ENCODE measurements at places on chromosomes 11 and 22. TPM values are rescaled to one million over a fixed set of nuclear protein-coding genes. Genes with fewer than 3 reads are reported as not detected.

Gene MFRP
- not detected for total RNA-seq

Gene RASGRP2
- 126 TPM for total RNA-seq

Gene TMEM132A
- 0.42 TPM for total RNA-seq

Gene ABTB2
- 2.3 TPM for total RNA-seq

Gene GAS2L1
- 7.9 TPM for total RNA-seq

Gene TMEM25
- total RNA-seq: 8.9 TPM

Gene RTN4R
- 0.21 TPM for total RNA-seq

Gene KRTAP5-10
- total RNA-seq: not detected

Gene HTR3B
- not detected for total RNA-seq

Gene NECTIN1
- total RNA-seq: 2.0 TPM

Gene ROBO4
- 0.31 TPM for total RNA-seq

Gene ART1
- not detected for total RNA-seq

Gene RBMXL2
- total RNA-seq: not detected

Gene SAC3D1
- 0.52 TPM for total RNA-seq

Gene TNNT3
- total RNA-seq: 5.1 TPM

Gene NEFH
- 0.10 TPM for total RNA-seq

Gene MOV10L1
- total RNA-seq: not detected

Gene PRR33
- total RNA-seq: not detected

Gene ARCN1
- 109 TPM for total RNA-seq

Gene ZNF70
- 0.52 TPM for total RNA-seq

Gene MUC2
- not detected for total RNA-seq

Gene SULT4A1
- total RNA-seq: not detected

Gene SAA2
- 0.63 TPM for total RNA-seq

Gene ART5
- total RNA-seq: not detected

Gene REXO2
- total RNA-seq: 23.7 TPM

Gene SMTNL1
- 0.10 TPM for total RNA-seq

Gene OR52E8
- not detected for total RNA-seq

Gene DERL3
- 1.7 TPM for total RNA-seq

Gene C1QTNF4
- total RNA-seq: 0.31 TPM

Gene BARX2
- not detected for total RNA-seq

Gene KCNJ5
- under 0.01 TPM for total RNA-seq

Gene C22orf42
- 0.10 TPM for total RNA-seq

Gene CSTPP1
- total RNA-seq: 5.8 TPM

Gene MYOD1
- not detected for total RNA-seq

Gene TREH
- not detected for total RNA-seq

Gene ARHGAP8
- 5.4 TPM for total RNA-seq

Gene KCNQ1
- 12.7 TPM for total RNA-seq

Gene OOSP3
- total RNA-seq: not detected

Gene APOL4
- total RNA-seq: not detected

Gene PKP3
- not detected for total RNA-seq

Gene NAALAD2
- not detected for total RNA-seq

Gene SDHD
- 72.1 TPM for total RNA-seq

Gene CTSW
- total RNA-seq: 130 TPM

Gene OR51B4
- not detected for total RNA-seq

Gene PLAAT2
- total RNA-seq: not detected

Gene OVOL1
- total RNA-seq: not detected

Gene OR2AG1
- total RNA-seq: not detected

Gene OR4A16
- total RNA-seq: not detected

Gene WNT7B
- total RNA-seq: not detected

Gene C1QTNF5
- not detected for total RNA-seq

Gene LRFN4
- 2.1 TPM for total RNA-seq

All from mononuclear cell (primary cell).